NCI-H446 (cell line): ENCODE measurements at places on chromosomes 4 and X.
A peak's percentile ranks its signal among the peaks of the same experiment; 100 is the strongest.

DNA sequence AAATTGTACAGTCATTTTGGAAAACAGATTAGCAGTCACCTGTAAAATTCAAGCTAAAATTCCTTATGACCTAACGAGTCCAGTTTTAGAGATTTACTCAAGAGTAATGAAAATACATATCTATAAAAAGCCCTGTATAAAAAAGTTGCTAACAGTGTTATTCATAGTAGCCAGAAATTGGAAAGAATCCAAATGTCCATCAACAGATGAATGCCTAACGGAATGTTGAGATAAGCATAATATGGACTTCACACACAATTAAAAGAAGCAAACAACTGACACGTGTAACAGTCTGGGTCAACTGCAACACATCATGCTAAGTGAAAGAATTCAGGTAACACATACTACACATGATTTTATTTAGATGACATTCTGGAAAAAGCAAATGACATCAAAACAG, 584.8 kb upstream of the AGA start:
- DNase-seq = no peak

DNA sequence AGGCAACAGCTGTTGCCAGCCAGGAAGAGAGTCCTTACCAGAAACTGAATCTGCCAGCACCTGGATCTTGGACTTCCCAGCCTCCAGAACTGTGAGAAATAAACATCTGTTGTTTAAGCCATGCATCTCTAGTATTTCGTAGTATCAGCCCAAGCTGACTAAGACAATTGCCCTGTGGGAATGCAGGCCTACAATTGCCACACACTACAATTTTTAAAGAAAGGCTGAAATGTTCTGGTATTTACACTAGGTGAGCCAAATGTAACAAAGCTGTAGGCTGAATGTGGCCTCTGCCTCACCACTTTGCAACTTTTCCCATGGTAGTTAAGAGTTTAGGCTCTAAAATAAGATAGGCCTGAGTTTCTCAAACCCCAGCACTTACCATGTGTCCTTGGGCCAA, 59.1 kb downstream of the SPATA18 start:
- DNase-seq = no peak

GRCh38 chrX:23554304-23554703, 113.0 kb upstream of the PRDX4 start:
- peak; percentile 4 for DNase-seq

DNA sequence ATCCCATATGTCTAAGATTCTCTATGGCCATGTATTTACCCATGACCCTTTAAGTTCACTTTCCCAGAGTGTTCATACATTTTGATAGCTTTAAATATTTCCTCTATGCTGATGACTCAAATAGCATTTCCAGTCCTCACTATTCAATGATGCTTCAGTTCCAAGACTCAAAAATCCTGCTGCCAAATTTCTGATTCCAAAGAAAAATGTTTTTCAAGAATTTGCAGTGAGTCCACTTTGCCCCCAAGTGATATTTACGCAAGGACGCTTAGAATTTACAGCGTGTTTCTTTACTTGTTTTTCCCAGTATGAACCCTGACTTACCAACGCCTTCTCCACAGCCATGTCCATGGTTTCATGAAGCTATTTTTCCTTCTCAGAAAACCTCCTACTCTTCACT, 127.9 kb upstream of the PCDH18 start:
- no peak for DNase-seq

- DNase-seq = no peak
Measured at GRCh38 chr4:55445921-55446577, 50.3 kb downstream of the TMEM165 start.

GRCh38 chr4:2796849-2797544, 4.1 kb downstream of the SH3BP2 start:
- DNase-seq = no peak

GRCh38 chrX:154374313-154375155, at the start of gene FLNA:
Gene FLNA, minus strand, starts transcription at chrX:154374634. Its CDS starts 3,389 bp downstream, at chrX:154371245.
- DNase-seq = no peak

DNA sequence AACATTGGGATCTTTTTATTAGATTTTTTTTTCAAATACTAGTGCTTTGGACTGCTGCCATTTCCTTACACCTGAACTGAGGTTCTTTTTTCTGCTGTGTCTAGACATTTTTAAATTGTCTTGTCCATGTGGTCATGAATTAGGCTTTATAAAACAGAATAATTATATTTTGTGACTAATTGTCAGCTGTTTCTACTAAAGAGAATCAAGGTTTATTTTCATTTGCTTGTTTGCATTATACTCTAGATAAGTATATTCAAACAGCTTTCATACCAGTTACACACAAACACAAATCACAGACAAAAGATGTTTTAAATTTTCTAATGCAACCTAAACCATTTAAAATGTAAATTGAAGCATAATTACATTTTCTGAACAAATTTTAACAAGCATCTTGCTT, 194.7 kb downstream of the GALNTL6 start:
- DNase-seq = no peak

- no peak for DNase-seq
Measured at GRCh38 chr4:174096456-174096855, 187.0 kb downstream of the FBXO8 start.
